ENCODE measurements at places on chromosomes 3 and 15. TPM values are rescaled to one million over a fixed set of nuclear protein-coding genes. Genes with fewer than 3 reads are reported as not detected.

GRCh38 chr3:25897019-25897418 lies 107.1 kb downstream of the OXSM start:
- DNase-seq, result peak; percentile 66

DNA sequence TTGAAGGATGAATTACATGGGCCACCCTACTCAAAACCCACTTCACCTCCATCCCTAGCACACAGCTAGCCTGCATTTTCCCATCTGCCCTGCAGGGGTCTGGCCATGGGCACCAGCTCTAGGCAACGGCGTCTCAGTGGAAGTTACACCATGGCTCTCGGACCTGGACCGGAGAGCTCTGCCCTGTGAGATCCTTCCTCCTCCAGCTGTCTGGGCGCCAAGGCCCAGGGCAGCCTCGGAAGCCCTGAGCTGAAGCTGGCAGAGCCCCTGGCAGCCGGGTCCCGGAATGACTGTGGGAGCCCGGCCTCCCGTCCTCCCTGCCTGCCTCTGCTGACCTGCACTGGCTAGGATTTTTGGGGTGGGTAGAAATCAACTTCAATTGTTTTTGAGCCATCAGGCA lies 98.9 kb downstream of the CHSY1 start:
- peak; percentile 62 for DNase-seq

- no peak for DNase-seq
Observed at GRCh38 chr15:55698653-55699052, 44.3 kb downstream of the PRTG start.

GRCh38 chr15:96735632-96736240 lies 405.2 kb downstream of the NR2F2 start:
- DNase-seq, result no peak

- DNase-seq, result peak; percentile 31
Observed at GRCh38 chr3:57158813-57159738, 6.1 kb downstream of the IL17RD start.

DNA sequence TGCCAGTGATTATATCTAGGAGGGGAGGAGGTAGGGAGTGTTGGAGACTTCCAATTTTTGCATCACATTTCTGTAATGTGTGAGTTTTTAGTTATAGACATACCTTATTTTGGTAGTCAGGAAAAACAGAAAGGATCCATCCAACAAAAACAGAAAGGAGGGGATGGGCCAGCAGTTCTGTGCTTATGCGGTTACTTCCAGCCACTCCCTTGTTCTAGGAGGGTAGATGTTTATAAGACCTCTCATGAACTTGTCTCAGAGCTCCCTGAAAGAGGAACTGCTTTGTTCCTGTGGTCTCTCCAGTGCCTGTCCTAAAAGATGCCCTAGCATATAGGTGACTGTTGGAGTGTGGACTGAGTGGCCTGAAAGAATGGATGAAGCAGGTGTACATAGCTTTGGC lies 323.3 kb downstream of the CACNA2D3 start:
- no peak for DNase-seq

Gene SPESP1
- total RNA-seq, result not detected

Gene CDHR4
- 0.17 TPM for total RNA-seq

DNA sequence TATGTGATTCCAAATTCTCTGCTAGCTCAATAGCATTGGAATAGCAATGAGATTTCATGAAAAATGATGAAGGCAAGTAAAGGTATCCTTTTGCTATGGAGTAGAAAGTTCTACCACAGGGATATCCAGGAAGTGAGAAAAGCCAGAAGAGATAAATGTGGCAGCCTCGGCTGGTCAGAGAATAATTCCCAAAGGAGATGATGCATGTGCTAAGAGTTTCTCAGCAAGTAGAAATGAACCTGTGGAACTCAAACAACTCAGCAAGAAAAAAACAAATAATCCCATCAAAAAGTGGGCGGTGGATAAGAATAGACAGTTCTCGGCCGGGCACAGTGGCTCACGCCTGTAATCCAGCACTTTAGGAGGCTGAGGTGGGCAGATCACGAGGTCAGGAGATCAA lies 38.2 kb downstream of the ALS2CL start:
- no peak for DNase-seq

Gene C2CD4A
- total RNA-seq, result 0.32 TPM

Gene TEX55
- total RNA-seq, result not detected

Gene ZNF385D
- 9.0 TPM for total RNA-seq

DNA sequence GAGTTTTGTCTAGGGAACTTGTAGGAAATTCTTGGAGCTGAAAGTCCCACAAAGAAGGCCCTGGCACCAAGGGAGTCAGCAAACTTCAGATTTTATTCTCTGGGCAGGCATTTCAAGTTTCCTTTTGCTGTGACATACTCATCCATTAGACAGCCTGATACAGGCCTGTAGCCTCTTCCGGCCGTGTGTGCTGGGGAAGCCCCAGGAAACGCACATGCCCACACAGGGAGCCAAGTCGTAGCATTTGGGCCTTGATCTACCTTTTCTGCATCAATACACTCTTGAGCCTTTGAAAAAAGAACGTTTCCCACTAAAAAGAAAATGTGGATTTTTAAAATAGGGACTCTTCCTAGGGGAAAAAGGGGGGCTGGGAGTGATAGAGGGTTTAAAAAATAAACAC lies 15.0 kb downstream of the TIGIT start:
- no peak for DNase-seq

GRCh38 chr3:47288966-47289910 lies 6.5 kb downstream of the KLHL18 start:
- DNase-seq, result no peak

Gene TMEM108
- total RNA-seq, result 10.2 TPM

DNA sequence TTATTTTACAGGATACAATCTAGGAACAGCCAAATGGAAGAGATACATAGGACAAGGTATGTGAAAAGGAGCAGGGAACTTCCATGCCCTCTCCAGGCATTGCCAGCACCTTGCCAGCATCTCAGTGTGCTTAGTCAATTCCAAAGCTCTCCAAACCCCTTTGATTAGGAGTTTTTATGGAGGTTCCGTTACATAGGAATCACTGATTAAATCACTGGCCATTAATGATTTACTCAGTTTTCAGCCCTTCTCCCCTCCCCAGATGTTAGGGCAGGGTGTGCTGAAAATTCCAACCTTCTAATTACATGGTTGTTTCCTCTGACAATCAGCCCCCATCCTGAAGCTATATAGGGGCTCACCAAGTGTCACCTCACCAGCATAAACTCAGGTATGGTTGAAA lies 11.5 kb downstream of the MYLK start:
- DNase-seq, result no peak

DNA sequence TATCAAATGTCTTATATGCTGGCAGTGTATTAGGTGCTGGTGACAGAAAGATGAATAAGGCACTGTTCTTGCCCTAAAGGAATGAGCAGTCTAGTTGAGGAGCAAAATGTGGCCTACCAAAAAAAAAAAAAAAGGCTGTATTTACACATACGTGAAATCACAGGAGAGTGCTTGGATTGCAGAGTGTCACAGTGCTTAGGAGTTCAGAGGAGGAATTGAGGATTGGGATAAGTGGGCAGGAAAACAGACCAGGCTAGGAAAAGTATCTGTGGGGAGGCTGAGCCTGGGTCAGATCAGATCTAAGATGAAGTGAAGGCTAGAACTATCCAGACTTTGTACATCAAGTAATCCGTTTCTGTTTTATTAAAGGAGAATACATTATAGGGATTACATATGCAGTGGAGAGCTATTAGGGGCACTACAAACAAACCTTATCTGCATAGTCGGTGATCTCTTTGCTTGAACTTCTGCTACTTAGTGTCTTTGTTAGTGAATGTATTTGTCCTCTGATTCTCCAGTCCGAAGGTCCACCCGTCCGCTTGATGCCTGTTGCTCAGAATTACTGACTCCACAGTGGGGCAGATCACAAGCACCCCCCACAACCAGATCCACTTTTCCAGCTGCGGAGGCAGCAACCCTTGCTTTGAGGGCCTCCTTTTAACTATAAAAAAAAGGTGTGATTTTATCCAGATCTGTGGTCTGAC lies 80.0 kb downstream of the FNDC3B start:
- no peak for DNase-seq

Data from WTC11 (cell line).